Caudate nucleus (tissue), 63 donors: ENCODE measurements at places on chromosomes 16 and 17.

GRCh38 chr17:74484066-74484465, 17.6 kb downstream of the CD300A start:
- DNase-seq, result no peak

- no peak for DNase-seq
Observed at GRCh38 chr16:67514382-67514828, 14.2 kb upstream of the RIPOR1 start.

DNA sequence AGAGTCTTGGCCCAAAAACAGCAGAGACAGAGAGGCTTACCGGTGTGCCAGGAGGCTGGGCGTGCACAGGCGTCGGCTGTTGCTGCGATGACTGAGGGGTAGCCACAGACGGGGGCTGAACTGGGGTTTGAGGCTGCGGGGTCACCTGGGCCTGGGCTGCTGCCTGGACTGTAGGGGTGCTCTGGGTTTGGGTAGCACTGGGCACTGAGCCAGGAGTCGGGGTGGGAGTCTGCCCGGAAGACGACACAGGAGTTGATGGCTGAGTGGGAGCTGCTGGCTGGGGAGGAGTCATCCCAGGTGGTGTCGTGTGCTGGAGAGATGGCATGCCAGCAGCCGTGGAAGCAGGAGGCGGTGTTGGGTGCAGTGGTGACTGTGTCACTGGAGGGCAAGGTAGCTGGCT, 53.2 kb upstream of the TRAP1 start:
- no peak for DNase-seq

GRCh38 chr16:15961060-15961511, 11.7 kb downstream of the ABCC1 start:
- no peak for DNase-seq

DNA sequence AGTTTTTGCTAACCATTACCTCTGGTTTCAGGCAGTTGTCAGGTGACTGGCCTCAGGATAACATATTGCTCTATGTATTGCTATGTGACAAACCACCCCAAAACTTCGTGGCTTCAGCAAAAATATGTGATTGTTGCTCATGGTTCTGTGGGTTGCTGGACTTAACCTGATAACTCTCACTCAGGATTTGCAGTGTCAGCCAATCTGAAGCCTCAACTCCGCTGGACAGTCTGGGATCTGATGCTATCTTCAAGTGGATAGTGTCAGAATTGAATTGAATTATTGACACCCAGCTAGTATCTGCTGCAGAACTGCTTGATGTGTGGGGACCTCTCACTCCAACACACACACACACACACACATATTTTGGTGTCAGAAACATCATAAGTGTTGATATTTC, 34.7 kb upstream of the GUCY2D start:
- no peak for DNase-seq

DNA sequence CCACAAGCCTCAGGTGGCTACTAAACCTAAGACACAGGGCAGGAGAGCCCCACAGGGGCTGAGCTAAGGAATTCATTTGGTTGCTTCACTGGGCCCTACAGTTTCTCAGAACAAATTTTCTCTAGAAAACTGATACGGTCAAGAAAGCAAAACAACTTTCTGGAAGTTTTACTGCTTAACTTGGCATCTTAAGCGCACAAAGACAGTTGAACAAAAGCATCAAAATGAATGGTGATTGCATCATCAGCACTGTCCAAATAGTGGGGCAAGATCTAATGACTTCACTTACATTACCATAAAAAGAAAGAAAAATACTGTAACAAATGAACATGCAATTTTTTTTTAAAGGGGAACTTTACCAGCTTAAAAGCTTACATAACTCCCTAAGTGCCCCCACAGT, 47.6 kb downstream of the XPO6 start:
- DNase-seq, result no peak

GRCh38 chr16:55179411-55179810, 144.6 kb upstream of the IRX6 start:
- DNase-seq, result no peak

- no peak for DNase-seq
Observed at GRCh38 chr17:28725660-28726225, 290 bp downstream of the TLCD1 start.

GRCh38 chr17:78316115-78316866, 43.6 kb downstream of the SOCS3 start:
- no peak for DNase-seq

GRCh38 chr17:82552580-82552979, 33.0 kb downstream of the FOXK2 start:
- no peak for DNase-seq
